ENCODE measurements at places on chromosomes 12 and 14.

GRCh38 chr12:13606290-13606689, 375.1 kb downstream of the GRIN2B start:
- DNase-seq = no peak

GRCh38 chr14:74290415-74290814, 12.3 kb downstream of the ABCD4 start:
- peak; percentile 24 for DNase-seq

DNA sequence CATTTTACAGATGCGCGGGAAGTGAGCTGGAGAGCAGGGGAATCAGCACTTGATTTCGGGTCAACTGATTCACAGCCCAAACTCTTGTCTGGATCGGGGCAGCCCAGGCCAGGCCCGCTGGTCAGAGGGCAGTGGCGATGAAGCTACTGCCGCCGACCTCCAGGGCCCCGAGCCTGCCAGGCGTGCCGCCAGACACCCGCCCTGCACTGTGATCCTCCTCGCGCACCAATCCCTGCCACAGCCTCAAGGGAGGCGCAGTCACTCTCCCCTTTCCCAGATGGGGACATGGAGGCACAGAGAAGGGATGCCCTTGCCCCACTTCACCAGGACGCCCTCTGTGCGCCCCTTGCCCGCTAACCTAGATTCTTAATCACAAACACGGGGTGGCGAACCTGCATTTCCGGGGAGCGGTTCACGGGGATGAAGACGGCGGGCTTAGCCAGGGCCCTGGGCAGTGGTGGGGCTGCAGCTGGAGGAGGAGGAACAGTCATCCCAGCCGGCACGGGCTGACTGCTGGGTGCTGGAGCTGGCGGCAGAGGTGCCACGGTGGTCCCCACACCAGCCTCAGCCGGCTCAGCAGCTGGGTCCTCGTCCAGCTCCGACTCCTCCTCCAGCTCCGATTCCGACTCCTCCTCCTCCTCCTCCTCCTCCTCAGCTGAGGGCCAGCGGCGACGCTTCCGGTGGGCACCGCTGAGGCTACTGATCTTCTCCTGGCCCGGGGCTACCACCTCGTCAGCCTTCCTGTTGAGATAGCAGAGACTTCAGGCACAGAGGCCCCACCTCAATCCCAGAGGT, 8.6 kb downstream of the DHX37 start:
- no peak for DNase-seq

GRCh38 chr12:4355156-4356040, 24.1 kb downstream of the FGF23 start:
- DNase-seq = no peak

GRCh38 chr14:54627540-54628363, 60.8 kb downstream of the SAMD4A start:
- DNase-seq = peak; percentile 78

DNA sequence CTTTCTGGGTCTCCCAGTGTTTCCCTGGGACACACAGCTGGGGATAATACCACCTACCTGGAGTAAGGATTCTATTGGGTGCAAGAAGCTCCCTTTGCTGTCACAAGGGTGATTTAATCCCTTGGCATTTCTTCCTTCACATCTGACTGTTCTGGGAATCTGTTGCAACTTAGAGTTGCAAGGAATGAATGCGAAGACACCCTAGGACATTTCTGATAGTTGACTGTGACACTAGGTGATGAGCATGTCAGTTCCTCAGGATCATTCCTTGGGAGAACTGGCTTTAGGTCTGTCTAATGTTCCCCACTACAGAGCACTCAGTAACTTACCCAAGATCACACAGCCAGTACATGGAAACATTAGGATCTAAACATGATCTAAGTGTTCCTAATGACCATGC, 593.6 kb downstream of the NRXN3 start:
- no peak for DNase-seq

DNA sequence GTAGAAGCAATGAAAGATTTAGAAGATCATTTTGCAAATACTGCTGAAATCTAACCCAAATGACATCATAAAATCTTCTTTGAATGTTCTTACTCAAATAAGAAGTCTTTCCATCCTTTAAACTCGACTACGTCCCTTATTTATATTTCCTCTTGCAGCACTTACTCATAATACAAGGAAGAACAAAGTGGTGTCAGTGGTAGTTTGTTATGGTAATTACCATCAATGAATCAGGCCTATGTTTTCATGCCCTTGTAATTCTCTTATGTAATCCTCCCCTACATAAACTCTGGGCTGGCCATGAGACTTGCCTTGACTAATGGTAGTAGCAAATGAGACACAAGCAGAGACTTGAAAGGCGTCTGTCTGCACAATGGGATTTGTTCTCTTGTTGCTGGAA, 17.0 kb downstream of the EEA1 start:
- no peak for DNase-seq

DNA sequence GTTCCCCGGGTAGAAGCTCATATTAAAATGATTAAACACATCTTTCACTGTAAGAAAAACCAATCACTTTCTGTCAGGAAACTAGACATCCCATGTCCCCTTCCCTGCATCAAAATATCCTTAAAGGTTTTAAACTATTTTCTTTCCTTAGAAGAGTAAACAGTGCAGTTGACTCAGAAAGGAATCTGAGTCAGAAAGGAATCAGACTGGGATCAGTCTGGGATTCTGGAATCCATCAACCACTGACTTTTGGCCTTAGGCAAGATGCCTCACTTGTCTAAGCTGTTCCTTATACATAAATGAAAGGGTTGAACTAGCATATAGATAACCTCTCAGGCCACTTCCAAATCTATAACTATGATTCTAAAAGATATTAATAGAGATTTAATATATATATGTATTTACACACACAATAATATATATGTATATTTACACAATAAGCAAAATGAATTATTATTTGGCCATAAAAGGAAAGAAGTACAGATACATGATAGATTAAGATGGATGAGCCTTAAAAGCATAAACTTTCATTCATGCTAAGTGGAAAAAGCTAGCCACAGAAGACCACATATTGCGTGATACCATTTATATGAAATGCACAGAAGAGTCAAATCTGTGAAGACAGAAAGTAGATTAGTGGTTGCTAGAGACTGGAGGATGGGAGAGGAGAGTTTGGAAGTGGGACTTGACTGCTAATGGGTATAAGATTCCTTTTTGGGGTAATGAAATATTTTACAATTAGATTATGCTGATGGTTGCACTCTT, 114.4 kb downstream of the SLC38A1 start:
- DNase-seq = no peak

- DNase-seq = no peak
Observed at GRCh38 chr14:44791730-44792129, 170.0 kb downstream of the KLHL28 start.

DNA sequence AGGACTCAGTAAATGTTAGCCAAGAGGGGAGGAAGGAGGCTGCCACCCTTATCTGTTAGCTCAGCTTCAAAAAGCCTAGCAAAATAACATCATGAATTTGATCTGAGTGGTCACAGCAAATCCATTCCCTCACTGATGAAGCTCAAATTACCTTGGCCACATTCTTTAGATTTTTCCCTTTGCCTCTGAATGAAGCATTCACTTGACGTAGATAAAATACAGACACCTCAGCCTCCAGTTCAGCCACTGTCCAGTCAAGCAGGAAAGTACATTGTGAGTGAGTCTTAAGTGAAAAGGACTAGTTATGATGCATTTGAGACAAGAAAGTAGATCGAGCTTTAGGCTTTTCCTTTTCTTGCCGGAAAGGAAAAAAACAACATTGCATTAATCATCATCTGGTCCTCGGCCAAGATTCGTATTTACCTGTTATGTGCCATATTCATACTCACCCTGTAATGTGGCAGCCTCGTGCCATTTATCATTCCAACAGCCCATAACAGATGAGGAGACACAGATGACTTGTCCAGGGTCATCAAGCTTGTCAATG, 146.5 kb downstream of the ETV6 start:
- DNase-seq = no peak

DNA sequence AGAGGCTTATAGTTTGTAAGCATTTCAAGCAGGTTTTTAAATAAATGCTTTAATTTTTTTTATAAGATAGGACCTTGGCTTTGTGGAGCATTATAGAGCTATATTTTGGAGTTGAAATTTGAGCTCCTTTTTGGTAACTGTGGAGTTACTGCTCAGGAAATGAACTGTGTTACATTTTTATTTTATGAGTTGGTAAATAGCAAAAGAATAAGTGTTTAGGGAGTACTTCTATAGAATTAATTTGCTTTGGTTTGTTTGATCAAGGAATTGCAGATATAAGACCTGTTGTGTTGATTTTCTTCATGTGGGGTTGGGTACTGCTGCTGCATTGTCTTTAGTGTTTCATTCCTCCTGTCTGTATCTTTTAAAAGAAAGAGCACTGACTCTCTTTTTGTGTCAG, 3.5 kb downstream of the ATP2A2 start:
- no peak for DNase-seq

- DNase-seq = no peak
Observed at GRCh38 chr12:25995906-25996305, 37.4 kb downstream of the RASSF8 start.

DNA sequence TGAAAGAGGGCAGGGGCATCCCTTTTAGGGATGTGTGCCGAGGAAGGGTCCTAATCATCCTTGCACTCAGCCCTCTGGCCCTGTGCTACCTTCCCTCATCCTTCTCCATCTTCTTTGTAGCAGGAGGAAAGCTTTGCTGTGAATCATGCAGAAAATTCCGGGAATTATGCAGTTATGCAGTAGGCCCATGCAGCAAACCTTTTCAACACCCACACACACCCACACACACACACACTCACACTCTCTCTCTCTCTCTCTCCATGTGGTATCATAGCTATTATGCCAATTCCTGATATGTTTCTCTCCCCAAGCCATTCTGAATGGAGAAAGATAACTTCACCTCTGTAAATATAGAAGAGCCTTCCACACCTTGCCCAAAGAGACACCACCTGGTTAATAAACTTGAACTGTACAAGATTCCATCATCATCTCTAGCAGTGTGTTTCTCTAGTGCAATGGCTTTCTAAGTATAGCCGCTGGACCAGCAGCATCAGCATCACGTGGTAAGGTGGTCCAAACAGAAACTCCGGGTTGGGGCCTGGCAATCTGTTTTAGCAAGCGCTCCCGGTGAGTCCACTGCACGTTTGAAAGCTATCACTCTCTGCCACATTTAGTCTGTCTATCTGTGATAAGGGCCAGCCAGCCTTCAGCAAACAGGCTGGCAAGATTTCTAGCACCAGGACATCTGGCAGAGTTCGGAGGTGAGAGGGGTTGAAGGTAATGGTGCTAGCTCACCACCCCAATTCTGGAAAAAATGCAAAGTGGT, 57.6 kb downstream of the MDM2 start:
- peak; percentile 66 for DNase-seq

- no peak for DNase-seq
Observed at GRCh38 chr12:64255249-64255648, 33.2 kb upstream of the KICS2 start.

DNA sequence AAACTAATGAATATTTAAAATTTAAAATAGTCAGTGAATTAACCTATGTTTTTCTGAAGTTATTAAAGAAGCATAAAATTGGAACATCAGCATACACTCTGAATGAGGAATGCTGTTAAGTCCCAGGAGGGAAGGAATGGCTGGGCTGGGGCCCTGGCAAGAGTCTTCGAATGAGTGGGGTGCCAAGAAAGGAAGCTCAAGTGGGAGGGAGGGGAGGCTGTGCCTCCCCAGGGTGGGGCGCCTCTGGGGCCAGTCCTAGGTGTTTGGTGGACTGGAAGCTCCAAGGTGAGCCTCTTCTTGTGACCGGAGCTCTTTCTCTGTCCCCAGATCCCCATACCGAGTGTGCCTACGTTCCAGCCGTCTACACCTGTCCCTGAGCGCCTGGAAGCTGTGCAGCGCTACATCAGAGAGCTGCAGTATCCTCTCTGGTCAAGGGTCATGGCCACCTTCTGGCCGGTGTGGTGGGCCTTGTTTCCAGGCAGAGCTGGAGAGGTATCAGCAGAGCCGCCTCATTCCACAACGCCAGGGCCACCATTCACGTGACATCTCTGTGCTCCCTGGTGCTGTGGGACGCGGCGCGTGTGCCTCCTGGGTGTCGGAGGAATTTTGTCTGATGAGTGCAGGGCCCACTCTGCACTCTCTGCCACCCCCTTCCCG, 8.5 kb downstream of the VASH1 start:
- DNase-seq = no peak

- peak; percentile 78 for DNase-seq
Observed at GRCh38 chr12:10243818-10244520, 31.3 kb downstream of the GABARAPL1 start.

DNA sequence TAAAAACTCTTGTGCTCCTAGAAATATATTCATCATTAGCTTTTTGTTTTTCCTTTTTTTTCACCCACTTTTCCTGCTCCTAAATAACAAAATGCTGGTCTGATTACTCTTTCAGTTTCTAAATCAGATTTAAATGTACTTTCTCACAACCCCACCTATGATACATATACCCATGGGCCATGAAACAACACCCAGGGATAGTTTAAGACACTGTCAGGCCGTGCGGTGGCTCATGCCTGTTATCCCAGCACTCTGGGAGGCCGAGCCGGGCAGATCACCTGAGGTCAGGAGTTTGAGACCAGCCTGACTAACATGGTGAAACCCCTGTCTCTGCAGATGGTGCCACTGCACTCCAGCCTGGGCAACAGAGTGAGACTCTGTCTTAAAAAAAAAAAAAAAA, 1.6 kb upstream of the NUMB start:
- DNase-seq = no peak

- DNase-seq = no peak
Observed at GRCh38 chr12:118773956-118774723, 207.2 kb upstream of the SRRM4 start.

DNA sequence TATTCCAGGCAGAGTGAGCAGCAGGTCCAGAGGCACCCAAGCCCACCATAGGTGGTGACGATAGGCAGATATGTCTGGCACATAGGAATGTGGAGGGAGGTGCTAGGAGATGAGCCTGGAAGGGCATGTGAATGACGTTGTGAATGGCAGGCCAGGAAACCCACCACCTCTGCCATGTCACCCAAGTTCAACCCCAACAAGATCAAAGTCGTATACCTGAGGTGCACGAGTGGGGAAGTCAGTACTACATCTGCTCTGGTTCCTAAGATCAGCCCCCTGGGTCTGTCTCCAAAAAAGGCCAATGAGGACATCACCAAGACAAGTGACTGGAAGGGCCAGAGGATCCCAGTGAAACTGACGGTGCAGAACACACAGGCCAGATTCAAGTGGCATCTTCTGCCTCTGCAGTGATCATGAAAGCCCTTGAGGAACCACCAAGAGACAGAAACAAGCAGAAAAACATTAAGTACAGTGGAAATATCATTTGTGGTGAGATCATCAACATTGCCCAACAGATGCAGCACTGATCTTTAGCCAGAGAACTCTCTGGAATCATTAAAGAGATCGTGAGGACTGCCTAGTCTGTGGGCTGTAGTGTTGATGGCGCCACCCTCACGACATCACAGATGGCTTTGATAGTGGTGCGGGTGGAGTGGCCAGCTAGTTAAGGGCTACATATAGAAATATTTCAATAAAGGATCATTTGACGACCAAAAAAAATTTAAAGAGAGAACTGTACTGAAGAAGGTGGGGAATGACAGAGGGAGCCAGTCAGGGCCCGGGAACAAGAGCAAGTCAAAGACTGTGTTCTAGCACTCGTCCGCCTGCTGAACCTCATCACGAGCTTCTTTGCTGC, 99.7 kb downstream of the ZFP36L1 start:
- DNase-seq = no peak

- DNase-seq = no peak
Observed at GRCh38 chr12:57716305-57716704, 22.2 kb downstream of the AGAP2 start.

- DNase-seq = peak; percentile 95
Observed at GRCh38 chr14:95265106-95266094, 54.3 kb downstream of the CLMN start.
